Stimulated activated CD4-positive, alpha-beta T cell treated with anti-CD3 and anti-CD28 coated beads, Interleukin-4, amount 100 ng/mL, for 1 hour (primary cell): ENCODE measurements at places on chromosomes 5 and 9.

DNA sequence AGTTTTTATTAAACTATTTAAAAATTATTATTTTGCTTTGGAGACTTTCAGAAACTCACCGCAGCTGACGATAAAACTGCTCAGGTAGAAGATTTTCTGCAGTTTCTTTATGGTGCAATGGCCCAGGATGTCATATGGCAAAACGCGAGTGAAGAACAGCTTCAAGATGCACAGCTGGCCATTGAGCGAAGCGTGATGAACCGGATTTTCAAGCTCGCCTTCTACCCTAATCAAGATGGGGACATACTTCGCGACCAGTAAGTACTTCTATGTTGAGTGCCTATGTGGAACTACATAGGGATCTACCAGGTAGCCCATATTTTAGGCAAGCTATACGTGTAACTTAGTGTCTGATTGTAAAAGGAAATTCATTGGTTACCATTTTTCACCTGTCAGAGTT, 94.0 kb downstream of the GAPVD1 start:
- no peak for DNase-seq

GRCh38 chr9:110185806-110186205, 22.2 kb downstream of the C9orf152 start:
- no peak for DNase-seq

GRCh38 chr9:76629205-76629990, 134.8 kb upstream of the PCA3 start:
- no peak for DNase-seq

- DNase-seq = no peak
These were observed 44.4 kb downstream of the PARP8 start for GRCh38 chr5:50710838-50711237.

GRCh38 chr9:98727428-98727827, 18.7 kb upstream of the GABBR2 start:
- DNase-seq = no peak

DNA sequence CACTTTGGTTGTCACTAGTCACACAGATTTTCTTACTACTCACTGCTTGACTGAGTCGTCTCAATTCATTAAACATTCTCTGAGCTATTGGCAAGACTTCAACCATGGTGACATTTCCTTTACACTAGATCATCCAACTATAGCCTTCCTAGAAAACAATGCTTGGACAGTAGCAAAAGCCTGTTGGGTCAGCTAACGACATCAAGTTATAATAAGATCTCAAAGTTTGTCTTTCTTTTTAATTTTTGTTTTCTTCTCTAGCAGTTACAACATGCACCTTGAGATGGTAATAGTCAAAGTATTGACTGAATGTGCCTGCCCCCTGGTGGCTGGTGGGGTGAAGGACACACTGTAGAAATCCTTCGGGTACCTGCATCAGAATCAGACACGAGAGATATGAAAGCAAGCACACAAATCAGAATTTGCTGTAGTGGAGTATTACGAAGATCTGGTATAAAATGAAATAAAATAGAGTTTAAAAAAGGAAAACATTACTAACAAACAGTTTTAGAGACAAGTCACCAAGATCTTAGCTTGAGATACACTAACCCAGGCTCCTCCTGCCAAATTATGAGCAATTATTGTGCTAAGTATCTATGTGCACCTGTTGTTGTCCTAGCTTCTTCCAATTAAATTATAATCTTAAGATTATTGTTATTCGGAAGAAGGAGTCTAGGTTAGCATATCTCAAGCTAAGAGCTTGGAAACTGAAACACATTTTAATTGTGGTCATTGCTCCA, 81.2 kb downstream of the ARL15 start:
- peak; percentile 76 for DNase-seq

DNA sequence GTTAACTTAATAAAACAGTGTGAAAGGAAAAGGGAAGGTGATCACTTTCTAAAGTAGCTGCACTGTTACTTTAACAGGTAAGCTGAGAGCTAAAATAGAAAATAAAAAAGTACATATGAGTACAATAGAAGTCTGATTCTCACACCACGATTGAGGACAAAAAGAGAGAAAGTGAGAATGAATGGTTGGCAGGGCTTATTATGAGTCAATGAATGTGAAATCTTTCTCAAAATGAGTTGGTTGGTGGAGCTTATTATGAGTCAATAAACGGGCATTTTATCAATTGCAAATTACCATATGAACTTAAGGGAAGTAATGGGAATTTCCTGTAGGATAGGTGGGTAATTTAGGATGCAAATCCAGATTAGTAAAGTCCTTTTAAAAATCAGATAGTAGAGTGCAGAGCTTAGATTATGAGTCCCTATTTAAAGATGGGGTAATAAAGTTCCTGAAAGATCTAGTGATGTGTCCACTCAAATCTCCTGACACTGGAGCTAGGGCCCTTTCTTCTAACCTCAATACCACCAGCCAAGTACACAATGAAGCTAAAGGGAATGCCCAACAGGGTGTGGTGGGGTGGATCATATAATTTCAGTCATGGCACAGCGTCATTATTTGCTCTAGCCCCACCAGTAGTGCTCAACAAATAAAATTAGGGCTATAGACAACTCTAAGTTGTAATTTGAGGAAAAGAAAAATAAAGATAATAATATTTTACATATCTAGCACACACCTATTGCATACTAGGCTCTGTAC, 21.1 kb upstream of the TLR4 start:
- DNase-seq = no peak

GRCh38 chr5:155050384-155051019, 36.9 kb downstream of the KIF4B start:
- no peak for DNase-seq

DNA sequence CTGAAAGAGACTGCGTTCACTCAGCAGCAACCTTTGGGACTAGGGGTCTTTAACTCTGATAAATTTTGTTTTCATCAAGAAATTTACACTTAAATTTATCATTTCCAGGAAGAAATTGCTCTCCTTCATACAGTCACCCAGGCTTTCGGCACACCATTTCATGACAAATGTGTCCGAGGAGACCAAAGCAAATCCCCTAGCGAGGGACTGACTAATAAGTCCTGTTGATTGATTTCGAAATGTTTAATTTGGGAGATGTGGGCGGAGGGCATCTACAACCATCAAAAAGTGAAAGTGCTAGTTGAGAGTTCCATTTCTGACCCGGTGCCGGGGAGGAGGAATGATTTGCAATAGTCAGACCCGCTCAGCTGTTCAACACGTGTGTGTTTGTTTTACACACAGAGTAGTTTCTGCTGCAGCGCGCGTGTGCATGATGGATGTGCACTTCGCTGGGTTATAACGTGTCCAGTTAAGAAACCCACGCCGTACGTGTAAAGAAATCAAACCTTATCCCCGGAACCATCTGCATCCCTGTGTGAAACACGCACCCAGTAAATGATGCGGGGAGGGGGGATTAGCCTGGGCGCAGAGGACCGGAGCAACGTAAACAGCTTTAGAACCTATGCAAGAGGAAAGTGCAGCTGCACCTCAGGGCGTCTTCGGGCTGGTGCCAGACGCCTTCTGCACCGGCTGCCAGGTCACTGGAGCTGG, 845 bp upstream of the NR4A3 start:
- peak; percentile 46 for DNase-seq

GRCh38 chr9:133531293-133531692, 3.2 kb upstream of the ADAMTSL2 start:
- DNase-seq = no peak

DNA sequence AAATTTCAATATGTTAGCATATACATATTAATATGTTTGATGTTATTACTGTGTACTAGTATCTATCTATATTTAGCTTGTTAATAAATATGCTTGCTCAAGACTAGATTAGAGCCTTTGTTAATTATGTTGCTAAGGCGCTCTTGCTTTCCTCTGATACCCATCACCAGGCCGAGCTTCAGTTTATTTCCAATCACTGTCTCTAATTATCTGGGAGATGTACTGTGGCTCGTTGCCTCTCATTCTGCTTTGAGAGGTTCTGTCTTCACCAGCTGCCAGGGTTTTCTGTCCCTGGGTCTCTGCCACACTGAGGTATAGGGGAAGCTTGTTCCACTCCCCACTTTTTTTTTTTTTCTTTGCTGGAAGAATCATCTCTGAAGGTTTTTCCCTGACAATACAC, 21.0 kb upstream of the TAF11L2 start:
- no peak for DNase-seq

DNA sequence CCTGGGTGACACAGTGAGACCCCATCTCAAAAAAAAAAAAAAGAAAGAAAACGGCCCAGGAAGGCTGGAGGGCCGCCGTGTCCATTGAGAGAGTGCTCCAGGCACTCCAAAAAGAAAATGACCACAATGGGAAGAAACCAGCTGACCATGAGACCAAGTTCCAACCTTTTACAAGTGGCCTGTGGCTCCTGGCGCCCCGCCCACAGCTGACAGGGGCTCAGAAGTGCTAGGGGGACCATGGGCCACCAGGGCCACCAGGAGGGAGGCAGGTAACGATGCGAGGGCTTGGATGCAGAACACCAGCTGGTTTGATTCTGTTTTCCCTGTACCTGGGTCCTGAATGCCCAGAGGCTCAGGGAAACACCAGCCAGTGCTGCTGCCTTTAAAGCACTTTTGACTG, 34.6 kb downstream of the FXN start:
- no peak for DNase-seq

DNA sequence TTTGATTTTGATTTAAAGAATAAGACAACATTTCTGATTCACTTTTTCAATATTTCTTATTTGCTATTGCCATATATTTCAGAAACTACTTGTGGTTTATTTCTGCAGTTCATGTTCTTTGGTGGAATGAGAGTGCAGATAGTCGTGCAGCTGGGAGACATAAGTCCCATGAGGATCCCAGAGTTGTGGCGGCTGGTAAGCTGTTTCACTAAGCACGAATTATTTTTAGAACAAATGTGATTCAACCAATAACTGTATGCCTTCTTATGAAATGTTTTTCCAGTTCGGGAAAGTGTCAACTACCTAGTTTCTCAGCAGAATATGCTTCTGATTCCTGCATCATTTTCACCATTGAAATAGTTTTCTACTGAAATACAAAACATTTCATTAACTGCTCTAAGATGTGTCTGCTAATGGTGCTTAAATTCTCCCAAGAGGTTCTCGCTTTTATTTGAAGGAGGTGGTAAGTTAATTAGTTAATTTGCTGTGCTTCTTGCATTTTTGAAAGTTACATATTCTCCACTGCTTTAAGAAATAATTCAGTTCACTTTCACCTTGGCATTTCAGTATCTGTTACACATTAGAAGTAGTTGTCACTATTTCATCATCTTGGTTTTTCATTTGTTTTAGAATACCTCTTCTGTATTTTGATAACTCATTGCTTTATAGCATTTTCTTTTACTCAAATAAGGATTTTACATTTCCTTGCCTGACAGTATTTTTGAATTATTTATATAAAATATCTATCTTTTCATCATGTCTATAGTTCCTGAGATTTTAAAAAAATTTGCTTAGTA, 9.0 kb downstream of the NIPSNAP3B start:
- no peak for DNase-seq

DNA sequence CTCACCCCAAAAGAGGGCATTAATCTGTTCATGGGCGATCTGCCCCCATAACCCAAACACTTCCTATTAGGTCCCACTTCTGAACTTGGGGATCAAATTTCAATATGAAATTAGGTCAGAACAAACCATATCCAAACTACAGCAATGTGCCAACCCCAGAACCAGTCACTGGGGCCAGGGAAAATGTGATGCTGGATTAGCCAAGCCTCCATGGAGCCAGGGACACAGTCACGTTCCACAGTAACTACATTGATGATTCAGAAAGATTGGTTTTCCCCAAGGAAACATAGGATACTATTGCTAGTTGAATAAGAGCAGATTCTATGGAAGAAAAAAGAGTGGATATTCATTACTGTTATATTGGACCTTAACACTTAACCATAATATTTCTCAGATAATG, 84.2 kb downstream of the GIN1 start:
- DNase-seq = no peak

- no peak for DNase-seq
These were observed 38.9 kb downstream of the GABRB2 start for GRCh38 chr5:161507591-161507990.

DNA sequence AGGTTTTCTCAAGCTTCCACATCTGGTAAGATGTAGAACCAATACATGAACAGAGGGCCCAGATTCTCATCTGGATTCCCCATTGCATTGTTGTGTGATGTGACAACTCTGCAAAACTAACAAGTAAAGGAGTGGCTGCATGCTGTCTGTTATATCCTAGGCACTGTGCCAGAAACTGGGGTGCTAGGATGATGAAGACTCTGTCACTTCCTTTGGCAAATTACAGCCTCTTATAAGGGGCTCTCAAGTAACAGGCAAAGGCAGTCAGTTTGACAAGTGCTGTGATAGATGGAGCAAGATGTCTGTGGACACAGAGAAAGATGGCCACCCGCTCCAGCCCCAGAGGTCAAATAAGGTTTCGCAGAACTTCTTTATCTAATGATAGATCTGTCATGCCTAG, 115.7 kb downstream of the PAPPA start:
- DNase-seq = no peak

- peak; percentile 32 for DNase-seq
These were observed 21.6 kb downstream of the UBAC1 start for GRCh38 chr9:135939351-135940265.

GRCh38 chr5:15353086-15353645, 146.8 kb upstream of the FBXL7 start:
- no peak for DNase-seq

GRCh38 chr9:38007016-38007415, 62.0 kb downstream of the SHB start:
- DNase-seq = no peak

GRCh38 chr9:95224376-95225019, 93.0 kb downstream of the FANCC start:
- no peak for DNase-seq

- DNase-seq = no peak
These were observed 18.0 kb downstream of the NR5A1 start for GRCh38 chr9:124489222-124489621.

- no peak for DNase-seq
These were observed 121.7 kb upstream of the FAM120A start for GRCh38 chr9:93329629-93330280.

DNA sequence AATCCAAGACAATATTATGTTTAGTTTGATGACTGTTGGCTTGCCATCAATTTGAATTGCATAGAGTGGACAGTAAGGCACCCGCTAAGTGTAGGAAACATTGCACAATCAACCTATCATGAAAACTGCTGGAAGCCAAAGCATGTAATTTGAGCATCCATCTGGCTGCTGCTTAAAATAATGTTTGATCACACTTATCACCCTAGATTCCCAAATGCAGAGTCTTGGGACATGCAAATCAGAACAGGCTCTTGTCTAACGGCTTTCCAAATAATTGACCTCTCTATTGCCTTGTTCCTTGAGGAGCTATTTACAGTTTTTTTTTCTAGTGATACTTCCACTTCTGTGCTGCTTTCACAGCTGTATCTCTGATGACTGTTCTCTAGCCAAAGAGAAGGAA, 342.1 kb downstream of the PRR16 start:
- DNase-seq = no peak

- DNase-seq = peak; percentile 30
These were observed 10.8 kb upstream of the CCDC69 start for GRCh38 chr5:151234476-151235238.

- no peak for DNase-seq
These were observed 58.0 kb downstream of the GRAMD2B start for GRCh38 chr5:126481243-126481642.

DNA sequence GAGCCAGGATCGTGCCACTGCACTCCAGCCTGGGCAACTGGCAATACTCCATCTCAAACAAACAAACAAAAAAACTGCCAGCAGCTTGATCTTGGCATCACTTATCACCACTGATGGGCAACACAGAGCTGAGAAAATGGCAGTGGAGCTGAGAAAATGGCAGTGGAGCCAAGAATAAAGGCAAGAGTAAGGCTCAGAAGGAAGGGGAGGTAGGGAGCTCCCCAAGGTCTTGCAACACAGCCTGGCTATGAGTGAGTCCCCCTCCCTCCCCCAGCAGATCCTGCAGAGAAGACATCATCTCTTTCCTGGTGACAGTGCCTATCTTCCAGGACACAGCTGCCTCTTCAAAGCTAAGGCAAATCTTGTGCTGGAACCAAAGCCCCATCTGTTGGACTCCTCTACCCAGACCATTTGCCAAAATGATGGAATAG, 70.3 kb downstream of the UGCG start:
- no peak for DNase-seq
